Stimulated activated CD8-positive, alpha-beta memory T cell treated with anti-CD3 and anti-CD28 coated beads, Interleukin-15, amount 100 ng/mL, for 48 hours (primary cell): ENCODE measurements at places on chromosomes 13 and 19.

DNA sequence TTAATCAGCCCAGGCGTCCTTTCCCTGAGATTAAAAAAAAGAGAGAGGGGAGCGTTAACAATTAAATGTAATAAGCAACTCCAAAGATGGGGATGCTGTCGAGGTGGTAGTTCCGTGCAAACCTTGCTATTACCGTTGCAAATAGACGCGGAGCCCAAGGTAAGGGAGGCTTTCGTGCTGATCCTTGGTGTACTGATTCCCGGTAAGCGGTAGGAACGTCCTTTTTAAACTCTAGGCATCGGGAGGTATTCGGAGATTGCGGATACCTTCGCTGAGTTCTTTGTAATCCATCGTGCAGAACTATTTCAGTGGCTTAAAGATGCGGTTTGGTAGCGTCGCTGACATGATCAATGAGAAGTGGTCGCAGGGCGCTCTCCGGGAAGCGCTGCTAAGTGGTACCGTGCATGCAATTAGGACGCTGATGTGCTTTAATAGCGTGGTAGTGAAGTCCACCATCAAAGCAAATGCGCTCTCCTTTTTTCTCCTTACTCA, 3.1 kb downstream of the SLITRK5 start:
- DNase-seq, result no peak

DNA sequence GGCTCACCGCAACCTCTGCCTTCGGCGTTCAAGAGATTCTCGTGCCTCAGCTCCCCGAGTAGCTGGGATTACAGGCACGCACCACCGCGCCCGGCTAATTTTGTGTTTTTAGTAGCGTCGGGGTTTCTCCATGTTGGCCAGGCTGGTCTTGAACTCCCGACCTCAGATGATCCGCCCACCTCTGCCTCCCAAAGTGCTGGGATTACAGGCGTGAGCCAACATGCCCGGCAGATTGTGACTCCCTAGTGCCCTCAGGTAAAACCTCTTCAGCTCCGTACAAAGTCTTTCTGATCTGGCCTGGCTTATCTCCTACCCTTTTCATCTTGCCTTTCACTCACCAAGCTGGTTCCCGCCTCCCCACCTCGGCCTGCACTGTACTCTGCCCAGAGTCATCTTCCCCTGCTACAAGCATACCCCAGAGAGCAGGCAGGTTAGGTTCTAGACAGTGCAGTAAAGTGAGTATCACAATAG, 15.0 kb downstream of the BICRA start:
- DNase-seq, result no peak

GRCh38 chr19:38264486-38265212, at the start of gene SPINT2:
SPINT2 (plus strand) TSS chr19:38264573; CDS start chr19:38264893, 320 bp downstream.
- peak; percentile 14 for DNase-seq

DNA sequence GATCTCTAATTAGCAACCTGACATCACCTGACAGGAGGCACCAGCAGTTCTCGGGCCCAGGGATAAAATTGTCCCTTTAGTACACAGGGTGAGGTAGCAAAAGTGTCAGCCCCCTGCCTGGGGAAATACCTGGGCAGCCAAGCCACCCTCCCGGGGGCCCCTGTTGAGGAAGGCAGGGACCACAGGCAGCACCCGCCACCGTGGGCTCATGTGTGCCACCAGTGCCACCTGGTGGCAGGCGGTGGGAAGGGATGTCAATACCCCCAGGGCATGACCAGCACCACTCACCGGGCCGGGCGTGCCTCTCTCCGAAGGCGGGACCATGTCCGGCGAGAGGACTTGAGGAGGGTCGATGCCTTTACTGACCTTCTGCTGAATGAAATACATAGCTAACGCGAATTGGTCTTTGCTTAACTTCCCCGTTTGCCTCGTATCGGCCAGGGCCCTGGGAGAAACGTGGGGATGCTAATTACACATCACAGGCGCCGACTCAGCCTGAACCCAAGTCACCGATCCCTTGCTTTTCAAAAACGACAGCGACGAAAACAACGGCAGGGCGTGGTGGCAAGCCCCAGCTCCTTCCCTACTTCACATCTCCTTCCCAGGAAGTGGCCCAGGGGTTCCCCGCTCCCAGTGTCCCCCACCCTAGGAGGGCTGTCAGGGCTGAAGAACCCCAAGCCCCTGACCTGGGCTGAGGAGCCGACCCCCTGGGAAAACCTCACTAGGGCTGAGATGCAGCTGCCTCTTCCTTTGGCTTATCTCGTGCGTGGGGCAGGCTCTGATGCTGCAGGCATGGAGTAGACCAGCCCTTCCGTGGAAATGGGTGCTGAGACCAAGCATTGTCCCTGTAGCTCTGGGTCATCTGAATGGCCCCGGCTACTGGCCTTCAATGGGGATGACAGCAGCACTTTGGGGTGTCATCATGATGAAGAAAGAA, 53.8 kb downstream of the EPS15L1 start:
- peak; percentile 34 for DNase-seq

- DNase-seq, result no peak
Observed at GRCh38 chr13:51822106-51822815, 18.3 kb upstream of the DHRS12 start.

- no peak for DNase-seq
Observed at GRCh38 chr13:102561933-102562332, 34.9 kb upstream of the TPP2 start.

GRCh38 chr13:49216334-49216733, 3.8 kb upstream of the MLNR start:
- no peak for DNase-seq

GRCh38 chr19:49073514-49074378, 1.2 kb upstream of the KCNA7 start:
- DNase-seq, result no peak

DNA sequence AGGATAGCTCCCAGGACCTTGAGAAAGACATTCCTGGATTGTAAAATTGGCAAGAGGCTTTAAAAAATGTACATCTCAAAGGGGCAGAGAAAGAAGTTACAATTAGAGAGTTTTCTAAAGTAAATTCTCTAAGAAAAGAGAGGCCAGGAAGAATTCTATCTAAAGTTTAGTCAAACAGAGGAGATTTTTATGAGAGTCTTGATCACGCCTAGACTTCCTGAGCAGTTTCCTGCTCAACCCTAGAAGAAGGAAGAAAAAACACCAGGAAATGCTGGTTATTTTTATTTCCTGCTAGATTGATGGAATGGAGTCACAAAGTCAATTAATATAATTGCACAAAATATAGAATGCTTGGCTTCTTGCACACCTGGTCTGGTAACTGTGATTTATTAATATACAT, 269.1 kb downstream of the PCDH20 start:
- DNase-seq, result no peak

DNA sequence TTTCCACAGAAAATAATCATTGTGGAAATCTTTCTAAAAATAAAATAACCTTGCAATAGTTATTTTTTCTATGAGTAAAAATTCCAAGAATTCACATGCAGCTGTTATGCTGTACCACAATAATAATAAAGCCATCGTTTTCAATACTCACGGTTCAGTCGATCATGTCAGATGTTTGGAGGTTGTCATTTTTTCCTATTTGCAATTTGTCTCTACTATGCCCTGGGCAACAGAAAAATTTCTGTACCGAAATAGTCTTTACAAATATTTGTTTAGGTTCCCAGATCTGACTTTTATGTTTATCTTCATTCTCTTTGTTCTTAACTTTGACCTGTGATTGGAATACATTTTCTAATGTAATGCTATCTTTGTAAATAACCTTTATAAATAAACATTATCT, 79.7 kb downstream of the ESD start:
- no peak for DNase-seq

GRCh38 chr13:102141625-102142472, 260.0 kb downstream of the FGF14 start:
- DNase-seq, result no peak

DNA sequence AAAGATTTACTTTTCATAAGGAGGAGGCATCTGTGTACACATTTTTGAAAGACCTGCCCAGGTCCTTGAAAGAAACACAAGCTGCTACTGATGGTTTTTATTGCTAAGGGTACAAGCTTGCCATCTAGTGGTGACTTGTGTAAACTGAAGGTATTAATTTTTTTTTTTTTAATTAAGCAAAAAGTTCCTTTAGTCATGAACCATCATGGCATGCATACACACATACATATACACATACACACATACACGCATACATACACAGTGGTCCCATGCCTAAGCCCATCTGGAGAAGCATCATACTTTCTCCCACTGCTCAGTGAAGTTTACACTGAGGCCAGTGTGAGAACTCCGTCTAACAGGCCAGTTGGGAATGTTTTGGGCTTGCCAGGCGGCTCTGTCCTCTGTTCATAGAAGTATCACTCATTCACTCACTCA, 312.5 kb downstream of the DCLK1 start:
- no peak for DNase-seq

DNA sequence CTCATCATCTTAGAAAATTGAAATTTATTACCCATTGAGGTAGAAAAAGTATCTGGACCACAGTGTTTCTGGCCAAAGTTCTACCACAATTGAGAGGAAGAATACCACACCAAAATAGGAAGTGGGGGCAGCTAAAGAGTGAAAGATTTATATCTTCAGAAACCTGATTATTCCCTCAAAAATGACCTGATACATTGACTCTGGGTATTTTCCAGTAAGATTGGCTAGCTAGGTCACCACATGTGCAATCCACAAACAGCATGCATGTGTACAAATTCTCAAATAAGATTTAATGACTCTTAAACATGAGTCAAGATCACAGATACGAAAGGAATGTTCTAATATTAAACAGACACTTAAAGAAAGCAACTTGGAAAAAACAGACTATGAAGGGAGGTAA, 1516.2 kb upstream of the PCDH20 start:
- no peak for DNase-seq

DNA sequence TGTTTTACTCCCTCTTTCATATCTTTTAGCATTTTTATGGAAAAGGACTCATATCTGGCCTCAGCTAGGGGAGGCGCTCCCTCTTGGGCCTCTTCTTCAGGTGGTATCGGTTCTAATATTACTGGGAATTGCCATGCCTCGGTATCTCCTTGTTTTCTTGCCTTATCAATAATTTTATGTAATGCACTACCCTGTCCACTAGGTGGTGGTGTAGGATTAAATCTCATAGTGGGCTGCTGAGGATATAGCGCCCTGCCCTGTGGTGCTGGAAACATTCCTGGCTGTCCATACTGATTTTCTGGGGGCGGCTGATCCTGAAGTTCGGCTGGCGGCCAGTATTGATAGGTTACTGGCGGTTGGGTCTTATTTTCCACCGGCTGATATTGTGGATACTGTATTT, 35.8 kb downstream of the ZNF420 start:
- DNase-seq, result no peak

- DNase-seq, result no peak
Observed at GRCh38 chr13:48891586-48891985, 84.1 kb upstream of the FNDC3A start.

- DNase-seq, result no peak
Observed at GRCh38 chr13:50914176-50914700, 4.6 kb downstream of the RNASEH2B start.

DNA sequence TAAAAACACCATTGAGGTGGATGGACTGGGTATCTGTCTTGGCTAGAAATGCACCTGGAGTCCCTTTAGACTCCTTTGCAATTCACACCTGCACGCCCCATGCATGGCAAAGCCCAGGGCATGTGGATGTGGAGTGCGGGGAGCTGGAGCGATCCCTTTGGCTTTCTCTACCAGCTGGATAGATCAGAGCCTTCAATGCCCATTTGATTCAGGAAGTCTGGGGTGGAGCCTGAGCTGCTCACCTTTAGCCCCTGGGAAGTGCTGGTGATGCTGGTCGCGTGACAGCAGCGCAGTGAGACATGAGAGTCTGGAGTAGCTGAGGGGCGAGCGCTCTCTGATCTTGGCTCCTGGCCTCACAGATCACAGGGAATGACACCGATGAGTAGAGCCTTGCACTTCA, 4.8 kb upstream of the ZNF536 start:
- no peak for DNase-seq

DNA sequence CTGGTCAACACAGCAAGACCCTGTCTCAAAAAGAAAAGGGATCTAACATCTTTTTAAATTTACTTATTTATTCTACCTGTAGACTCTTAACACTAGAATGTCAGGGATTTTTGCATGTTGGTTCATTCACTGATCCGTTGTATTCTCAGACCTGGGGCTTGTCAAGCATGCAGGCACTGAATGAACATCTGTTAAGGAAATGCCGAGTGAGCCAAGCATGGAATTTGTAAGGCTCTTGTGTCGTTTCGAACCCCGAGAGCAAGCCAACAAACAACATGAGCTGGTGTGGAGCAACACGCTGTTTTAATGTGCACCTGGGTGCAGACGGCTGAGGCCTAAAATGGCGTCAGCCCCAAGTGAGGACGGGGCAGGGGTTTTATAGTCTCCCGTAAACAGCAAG, 10.0 kb upstream of the OR1M1 start:
- DNase-seq, result no peak

DNA sequence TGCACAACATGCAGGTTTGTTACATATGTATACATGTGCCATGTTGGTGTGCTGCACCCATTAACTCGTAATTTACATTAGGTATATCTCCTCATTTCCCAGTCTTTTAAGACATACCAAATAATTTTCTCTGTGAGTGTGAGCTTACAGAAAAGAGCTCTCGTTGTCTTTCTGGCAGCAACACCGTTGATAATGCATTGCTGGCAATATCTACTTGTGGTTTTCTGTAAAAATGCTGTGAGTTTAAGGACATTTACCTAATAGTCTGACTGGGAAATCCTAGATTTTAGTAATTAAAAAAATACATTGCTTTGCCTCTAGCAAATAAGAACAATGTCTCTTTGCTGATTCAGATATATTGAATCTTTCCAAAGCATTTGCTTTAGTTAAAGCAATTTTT, 8.4 kb downstream of the IGFL3 start:
- DNase-seq, result no peak

DNA sequence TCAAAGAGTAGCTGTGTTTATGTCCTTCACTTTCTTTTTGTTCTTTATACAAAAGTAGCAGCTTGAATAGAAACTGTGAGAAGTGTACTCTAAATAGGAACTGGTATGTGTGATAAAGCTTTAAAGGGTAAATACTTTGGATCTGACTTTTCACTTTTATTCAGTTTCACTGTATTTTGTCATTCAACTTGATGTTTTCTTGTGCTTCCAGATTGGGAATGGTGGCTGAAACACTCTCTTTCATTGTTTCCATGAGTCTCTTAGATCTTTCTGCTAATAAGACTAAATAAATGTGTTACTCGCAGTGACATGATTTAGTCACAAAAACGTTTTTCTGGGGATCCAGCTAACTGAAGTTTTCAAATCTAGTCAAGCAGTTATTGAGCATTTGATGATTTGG, 133.2 kb downstream of the GPC5 start:
- no peak for DNase-seq

- no peak for DNase-seq
Observed at GRCh38 chr19:5889288-5889971, 14.2 kb downstream of the NDUFA11 start.
